ENCODE measurements at places on chromosomes 1 and 21.

DNA sequence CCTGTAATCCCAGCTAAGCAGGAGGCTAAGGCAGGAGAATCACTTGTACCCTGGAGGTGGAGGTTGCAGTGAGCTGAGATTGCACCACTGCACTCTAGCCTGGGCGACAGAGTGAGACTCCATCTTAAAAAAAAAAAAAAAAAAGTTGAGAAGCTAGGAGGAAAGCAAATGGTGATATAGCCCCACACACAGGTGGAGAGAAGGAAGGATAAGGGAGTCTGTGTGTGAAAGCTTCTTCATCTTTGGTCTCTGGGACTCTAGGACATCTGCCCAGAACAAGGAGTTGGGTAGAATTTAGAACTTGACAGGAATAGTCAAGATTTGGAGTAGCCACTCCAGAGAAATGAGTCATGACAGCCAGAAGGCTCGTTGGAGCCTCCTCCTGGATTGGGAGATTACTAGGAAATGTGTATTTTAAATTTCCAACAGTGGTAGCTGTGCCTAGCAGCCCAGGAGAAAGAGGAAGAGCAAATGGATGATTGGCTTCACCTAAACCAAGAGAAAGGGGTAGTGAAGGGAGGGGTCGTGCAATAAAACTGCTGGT, 19.9 kb downstream of the NPL start:
- DNase-seq = no peak

GRCh38 chr1:91487469-91487868, 13.2 kb upstream of the CDC7 start:
- DNase-seq = no peak

DNA sequence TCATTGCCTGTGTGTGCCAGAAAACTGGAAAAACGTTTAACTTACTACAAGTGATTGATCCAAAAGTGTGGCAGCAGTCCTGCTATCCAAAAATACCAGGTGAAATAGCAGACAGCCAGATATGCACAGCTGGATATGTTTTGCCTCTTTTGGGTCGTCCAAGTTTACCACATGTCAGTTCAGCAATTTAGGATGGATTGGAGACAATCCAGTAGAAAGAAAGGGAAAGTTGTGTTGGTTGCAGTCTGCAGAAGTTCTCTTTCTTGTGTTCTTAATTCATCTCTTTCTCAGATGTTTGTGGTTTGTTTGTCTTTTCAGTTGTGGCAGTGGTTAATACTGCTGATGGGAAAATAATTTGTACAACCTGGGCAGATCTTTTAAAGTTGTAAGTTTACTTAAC, 645.0 kb downstream of the PTPRC start:
- DNase-seq = no peak

- DNase-seq = no peak
Measured at GRCh38 chr1:53584777-53585107, 125.5 kb downstream of the DMRTB1 start.

GRCh38 chr1:204709960-204710912, 24.7 kb upstream of the LRRN2 start:
- no peak for DNase-seq

- DNase-seq = no peak
Measured at GRCh38 chr1:224182057-224182865, 779 bp upstream of the DEGS1 start.

- no peak for DNase-seq
Measured at GRCh38 chr1:178121883-178122282, 28.0 kb downstream of the RASAL2 start.

DNA sequence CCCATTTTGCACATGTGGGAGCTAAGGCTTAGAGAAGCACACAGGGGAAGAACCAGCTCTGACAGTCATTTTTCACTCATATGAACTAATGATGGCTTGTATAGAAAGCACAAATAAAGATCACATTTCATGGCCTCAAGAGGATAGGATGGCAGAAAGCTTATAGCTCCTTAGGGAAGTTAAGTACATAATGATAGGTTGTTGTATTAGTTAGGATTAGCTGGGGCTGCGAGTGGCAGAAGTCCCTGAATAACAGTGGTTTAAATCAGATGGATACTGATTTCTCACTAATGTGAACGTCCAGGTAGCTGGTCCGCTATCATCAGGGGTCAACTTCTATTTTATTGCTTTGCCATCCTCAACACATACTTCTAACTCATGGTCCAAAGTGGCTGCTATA, 284.0 kb downstream of the RPS6KC1 start:
- DNase-seq = no peak

Measured in stimulated activated CD8-positive, alpha-beta memory T cell treated with anti-CD3 and anti-CD28 coated beads, Interleukin-15, amount 100 ng/mL, for 1 hour (primary cell).